ENCODE measurements at places on chromosomes 5 and 9.

GRCh38 chr9:131468031-131468430, 34.7 kb upstream of the POMT1 start:
- no peak for DNase-seq

DNA sequence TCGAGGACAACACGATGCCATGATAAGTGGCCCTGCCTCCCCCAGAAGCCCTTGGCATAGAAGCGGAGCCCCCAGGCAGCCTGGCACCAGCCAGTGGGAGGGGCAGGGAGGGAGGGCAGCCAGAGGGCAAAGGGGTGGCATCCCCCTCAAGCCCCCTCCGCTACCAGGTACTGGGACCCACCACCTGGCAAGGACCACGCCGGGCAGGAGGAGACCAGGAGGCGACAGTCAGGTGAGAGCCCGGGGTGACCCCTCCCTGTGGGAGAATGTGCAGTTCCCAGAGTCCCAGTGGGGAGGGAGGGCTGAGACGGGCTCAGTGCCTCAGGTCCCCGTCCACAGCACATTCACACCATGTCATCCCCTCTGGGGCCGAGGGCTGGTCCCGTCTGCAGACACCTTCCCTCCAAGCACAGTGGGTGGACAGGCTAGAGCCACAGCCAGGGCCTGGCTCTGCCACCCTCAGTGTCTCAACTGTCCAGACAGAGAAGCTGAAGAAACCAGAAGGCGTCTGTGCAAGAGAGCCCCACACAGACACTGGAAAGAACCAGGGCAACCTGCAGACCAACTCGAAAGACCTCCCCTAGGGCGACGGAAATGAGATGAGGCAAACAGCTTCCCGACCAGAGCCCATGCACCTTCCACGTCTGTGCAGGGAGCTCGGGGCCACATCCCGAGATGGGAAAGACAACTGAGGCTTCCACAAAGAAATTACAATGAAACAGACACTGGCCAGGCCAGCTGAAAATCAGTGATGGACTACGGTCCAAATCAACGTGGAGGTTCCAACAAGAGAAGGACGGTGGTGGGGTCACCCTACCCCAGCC, 11.1 kb downstream of the BRD3 start:
- no peak for DNase-seq

- DNase-seq, result no peak
Observed at GRCh38 chr9:120177121-120177520, 402.8 kb downstream of the CDK5RAP2 start.

GRCh38 chr5:156693113-156693512, 157.0 kb upstream of the PPP1R2B start:
- no peak for DNase-seq

DNA sequence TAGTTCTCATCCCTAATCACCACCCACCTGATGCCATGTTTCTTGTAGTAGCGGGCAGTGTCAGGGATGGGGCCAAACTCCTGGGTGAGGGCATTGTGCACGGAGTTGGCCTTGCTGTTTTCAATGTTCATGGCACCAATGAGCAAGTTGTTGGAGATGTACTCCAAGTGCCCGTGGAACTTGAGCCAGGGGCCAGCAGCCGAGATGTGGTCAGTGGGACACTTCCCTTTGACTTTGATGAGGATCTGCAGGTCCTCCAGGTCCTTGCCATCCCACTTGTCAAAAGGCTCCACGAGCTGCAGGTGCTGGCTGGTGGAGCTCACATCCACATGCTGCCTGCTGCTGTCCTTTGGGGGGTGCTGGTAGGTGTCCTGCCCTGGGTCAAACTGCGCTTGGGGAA, 162.2 kb upstream of the SV2C start:
- DNase-seq, result no peak

DNA sequence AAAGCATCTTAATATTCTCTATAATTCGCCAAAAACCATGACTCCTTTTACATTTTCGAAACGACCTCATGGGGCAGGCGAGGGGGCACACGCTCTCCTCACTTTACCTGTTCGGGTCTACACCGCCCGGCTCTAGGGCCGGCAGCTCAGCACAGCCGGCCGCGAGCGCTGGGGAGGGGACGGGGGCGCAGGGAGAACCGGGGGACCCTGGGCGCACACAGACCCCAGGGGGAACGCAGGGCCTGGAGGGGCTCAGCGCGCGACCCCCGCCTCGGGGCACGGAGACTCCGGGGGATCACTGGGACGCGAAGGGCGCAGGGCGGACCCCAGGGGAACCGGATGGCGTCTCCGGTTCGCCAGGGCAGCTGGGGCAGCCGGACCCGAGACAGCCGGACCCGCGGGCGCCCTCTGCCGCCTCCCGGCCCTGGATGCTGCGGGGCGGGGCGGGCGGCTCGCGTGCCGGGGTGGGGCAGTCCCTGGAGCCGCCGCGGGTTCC, at the start of gene AHRR:
Gene AHRR, plus strand, starts transcription at position 485 of the 496 bp plus-strand sequence. CDS start 22,189 bp downstream, outside the sequence.
- DNase-seq, result no peak

Data from HS-5 (cell line).